ENCODE measurements at places on chromosomes 7 and 10.

DNA sequence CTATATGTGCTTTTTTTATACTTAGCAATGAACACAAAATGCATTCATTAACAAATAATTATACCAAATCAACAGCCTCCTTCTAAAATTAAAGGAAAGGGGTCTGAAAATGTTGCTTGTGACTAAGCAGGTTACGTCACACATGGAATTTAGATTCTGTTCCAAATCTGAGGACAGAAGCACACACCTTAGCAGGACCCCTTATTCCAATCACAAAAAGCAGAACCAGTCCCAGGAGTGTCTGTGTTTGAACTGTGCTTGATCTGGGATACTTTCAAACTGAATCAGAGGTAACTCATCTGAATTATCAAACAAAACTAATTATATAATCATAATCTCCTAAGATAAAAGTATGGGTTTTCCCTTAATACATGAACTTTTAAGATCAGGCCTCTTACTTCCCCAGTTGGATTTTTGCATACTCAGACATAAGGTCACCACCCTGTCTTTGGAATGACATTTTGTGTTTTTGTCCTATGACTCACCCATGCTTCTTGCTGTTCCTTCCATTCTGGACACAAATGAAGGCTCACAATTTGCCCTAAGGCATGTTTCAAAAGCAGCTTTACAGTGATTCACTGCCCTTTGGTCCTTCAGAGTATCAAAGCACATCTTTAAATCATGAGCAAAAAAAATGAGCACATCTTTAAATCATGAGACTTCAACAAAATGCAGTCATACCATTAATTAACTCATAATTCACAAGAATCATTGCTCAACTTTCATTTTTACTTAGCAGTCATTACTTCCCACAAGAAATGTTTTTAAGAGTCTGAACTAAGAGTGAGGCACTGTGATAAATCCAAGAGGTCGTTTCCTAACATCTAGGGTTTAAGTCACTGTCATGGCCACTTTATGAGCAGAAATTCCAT lies 35.5 kb downstream of the SEMA3C start:
- no peak for DNase-seq

- DNase-seq = no peak
Observed at GRCh38 chr7:78063758-78064157, 265.2 kb downstream of the PHTF2 start.

- DNase-seq = no peak
Observed at GRCh38 chr7:144991041-144991440, 155.2 kb upstream of the TPK1 start.

GRCh38 chr7:155979994-155980393 lies 167.7 kb upstream of the SHH start:
- no peak for DNase-seq

DNA sequence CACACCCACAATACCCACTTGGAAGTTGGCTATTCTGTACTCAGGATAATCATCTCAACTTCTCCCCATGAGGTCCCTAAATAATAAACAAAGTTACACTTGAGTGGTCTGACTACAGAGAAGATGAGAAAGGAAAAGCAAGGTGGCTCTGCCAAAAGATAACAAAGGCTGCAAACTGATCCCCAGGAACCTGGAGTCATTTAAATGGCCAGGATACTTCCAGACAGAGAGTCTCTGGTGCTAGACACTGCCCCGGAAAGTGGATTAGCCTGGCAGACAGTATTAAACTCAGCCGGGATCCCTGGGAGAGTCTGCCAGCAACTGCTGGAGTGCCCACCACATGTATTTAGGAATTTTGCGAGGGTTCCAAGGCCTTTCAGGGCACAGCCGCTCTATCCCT lies 93.7 kb downstream of the DGKI start:
- no peak for DNase-seq

- peak; percentile 52 for DNase-seq
Observed at GRCh38 chr10:31315453-31315852, 3.6 kb upstream of the ZEB1 start.

DNA sequence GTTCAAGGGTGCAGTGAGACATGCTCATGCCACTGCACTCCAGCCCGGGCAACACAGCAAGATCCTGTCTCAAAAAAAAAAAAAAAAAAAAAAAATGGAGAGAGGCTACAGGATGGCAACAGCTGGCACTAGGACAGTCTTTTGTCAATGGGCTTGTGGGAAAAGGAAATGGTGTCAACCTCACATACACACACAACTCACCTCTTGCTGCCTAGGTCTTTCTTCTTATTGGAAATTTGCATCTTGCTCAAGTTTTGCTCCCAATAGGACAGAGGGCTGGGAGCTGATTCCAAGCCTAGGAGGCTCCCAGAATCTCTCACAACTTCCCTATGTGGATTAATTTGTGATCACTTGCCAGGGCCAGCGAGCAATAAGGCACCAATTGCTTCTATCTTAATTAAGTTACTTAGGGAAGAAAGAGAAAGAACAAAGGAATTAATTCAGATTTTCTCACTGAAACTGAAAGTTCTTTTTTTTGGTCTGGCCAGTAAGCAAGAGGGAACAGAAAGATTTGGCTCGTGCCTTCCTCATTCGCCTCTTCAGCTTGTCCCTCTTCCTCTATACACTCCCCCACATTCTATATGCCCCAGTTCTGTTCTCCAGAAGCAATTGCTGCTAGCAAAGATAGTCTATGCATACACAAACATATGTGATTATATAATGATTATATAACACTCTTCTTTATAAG lies 33.8 kb downstream of the MAP3K8 start:
- DNase-seq = no peak

- DNase-seq = no peak
Observed at GRCh38 chr7:1071731-1072254, 16.1 kb upstream of the GPER1 start.

DNA sequence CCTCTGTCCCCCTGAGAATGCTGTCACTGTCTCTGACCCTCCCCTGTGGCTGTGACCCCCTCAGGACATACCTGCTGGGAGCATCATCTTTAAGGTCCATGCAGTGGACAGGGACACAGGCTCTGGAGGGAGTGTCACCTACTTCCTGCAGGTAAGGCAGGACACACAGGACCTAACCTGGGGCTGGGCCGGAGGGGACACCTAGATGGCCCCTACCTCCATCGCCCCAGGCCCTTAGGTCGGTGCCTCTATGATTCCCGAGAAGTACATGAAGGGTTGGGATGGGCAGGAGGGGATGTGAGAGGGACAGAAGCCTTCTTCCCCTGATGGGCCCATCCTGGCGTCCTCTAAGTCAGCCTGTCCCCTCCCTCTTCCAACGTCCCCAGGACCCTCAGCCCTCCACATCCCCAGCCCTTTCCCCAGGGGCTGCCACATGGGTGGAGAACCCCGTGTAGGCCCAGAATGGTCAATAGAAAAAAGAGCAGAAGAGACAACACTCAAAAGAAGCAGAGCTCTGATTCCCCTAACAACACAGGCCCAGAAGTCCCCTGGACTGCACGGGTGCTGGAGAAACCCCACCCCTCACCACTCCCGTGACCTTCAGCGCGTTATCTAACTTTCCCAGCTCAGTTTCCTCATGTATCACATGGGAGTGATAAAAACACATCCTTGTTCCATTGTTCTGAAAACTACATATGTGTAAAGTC lies 6.4 kb downstream of the CDHR1 start:
- DNase-seq = no peak
